ENCODE measurements at places on chromosomes 2 and 18. TPM values are rescaled to one million over a fixed set of nuclear protein-coding genes. Genes with fewer than 3 reads are reported as not detected.

- no peak for DNase-seq
Measured at GRCh38 chr2:70673041-70673647, 94.9 kb downstream of the ADD2 start.

DNA sequence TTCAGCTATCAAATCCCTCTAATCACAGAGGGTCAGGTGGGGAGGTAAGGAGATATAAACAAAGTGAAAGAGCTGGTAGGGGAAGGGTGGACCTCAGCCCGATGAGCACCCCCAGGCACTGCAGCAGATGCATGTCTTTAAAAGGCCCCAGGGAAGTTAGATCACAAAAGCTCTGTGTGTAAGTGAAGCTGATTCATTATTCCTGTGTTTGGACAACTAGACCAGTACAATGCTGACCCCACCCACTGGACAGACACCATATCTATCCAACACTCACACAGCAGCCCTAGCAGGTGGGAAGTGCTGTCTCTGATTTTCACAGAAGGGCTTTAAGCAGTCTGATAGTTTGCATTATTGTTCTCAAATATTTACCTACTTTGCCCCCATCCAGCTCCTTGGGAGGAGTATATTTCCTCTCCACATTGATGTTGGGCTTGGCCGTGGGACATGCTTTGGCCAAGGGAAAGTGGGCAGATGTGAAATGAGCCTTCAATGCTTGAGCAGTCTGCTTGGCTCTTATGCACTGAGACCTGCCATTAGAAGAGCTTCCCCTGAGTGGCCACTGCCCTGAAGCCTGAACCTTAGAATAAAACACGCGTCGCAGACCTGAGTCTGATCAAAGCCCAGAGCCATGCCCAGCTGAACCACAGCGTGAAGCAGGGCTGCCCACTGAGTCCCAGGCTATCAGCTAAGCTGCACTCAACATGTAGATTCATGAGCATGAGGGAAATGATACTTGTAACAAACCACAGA, 111.4 kb downstream of the COPS8 start:
- DNase-seq = no peak

The VAMP5 gene
- 42.8 TPM for total RNA-seq

The GAD1 gene
- total RNA-seq = 5.5 TPM

The ACTG2 gene
- 251 TPM for total RNA-seq

- DNase-seq = no peak
Measured at GRCh38 chr2:188519136-188519535, 227.5 kb downstream of the GULP1 start.

- DNase-seq = no peak
Measured at GRCh38 chr2:160209516-160209856, 9.4 kb upstream of the ITGB6 start.

The YES1 gene
- total RNA-seq = 50.4 TPM

The RAB6D gene
- not detected for total RNA-seq

DNA sequence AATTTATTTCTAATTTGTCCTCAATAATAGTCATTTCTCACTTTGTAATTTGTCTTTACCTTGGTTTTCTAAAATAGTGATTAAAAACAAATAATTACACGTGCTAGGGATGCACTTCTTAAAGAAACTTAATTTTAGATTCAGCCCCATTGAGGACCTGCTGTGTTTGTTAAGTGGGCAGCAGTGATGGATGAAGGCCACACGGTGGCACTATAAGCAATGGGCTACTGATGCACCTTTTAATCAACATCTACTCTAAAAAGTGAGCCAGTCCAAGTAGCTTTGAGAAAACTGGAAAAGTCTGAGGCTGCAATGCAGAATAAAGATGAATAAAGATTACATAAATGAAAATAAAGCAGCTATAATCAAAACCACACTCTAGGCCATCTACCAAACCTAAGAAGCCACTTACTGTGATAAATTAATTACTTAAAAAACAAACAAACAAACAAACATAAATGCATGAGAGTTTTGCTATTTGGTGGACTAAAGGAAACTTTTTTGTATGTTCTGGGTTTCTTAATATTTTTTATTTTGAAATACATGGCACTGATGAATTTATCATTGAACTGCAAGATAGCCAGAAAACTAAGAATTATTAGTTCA, 89.3 kb downstream of the PDE11A start:
- DNase-seq = no peak

- DNase-seq = no peak
Measured at GRCh38 chr2:96404446-96405373, 69.1 kb downstream of the NCAPH start.

The CXXC1 gene
- 88.5 TPM for total RNA-seq

- DNase-seq = no peak
Measured at GRCh38 chr18:74378179-74378682, 62.6 kb downstream of the C18orf63 start.

The LOXL3 gene
- total RNA-seq = 24.9 TPM

- no peak for DNase-seq
Measured at GRCh38 chr18:3584266-3584861, 134.4 kb downstream of the TGIF1 start.

The NEU4 gene
- total RNA-seq = 22.0 TPM

- DNase-seq = peak; percentile 43
Measured at GRCh38 chr2:204260162-204260877, 285.0 kb upstream of the PARD3B start.

- no peak for DNase-seq
Measured at GRCh38 chr2:198518935-198519334, 714.5 kb downstream of the PLCL1 start.

The DSC1 gene
- total RNA-seq = not detected

DNA sequence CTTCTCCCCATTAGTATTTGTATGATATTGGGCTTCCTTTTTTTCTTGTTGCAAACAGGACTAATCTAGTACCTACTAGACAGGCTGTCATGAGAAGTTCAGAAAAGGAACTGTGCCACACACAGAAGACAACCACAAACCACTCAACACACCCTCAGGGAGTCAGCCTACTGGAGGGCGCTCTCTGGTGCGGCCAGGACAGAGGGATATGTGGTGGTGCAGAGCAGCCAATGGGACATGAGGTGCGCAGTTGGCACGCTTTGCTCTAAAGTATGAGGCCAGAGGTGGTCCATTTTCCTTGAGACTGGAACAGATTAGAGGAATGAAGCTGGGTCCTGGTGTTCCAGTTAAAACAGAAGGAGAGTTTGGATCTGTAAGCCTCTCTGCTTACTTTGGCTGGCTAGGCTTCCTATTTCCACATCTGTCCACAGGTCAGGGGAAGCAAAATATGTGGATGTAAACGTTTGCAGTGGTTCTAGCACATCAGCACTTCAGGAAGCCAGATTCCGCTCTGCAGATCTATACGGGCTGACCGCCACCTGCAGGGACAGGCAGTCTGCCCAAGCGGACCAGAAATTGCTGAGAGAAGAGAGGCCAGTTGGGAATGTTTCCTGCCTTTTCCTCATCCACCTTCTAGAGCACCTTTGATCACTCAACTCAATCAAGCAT, 114.1 kb downstream of the GFPT1 start:
- DNase-seq = no peak

DNA sequence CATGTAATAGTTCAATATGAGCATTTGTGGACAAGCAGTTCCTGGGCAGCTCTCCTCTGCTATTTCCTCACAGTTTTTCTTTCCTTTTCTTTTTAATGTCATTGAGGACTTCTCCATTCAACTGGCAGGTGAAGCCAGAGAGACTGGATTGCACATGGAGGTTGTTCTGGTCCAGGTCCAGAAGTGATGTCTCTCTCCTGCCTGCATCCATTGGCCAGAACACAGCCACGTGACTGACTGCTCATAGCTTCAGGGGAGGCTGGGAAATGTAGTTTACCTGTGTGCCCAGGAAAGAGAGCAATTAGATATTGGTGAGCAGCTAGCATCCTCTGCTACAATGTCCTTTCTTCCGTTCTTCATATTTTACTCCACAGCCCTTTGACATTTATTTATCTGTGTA, 20.2 kb upstream of the ADAM23 start:
- DNase-seq = no peak
